Breast epithelium (tissue), 4 donors: ENCODE measurements at places on chromosomes 2 and 18. TPM values are rescaled to one million over a fixed set of nuclear protein-coding genes. Genes with fewer than 3 reads are reported as not detected.

Gene CACNB4
- total RNA-seq, result 17.7 TPM

Gene ASAP2
- 14.5 TPM for total RNA-seq

Gene PROM2
- total RNA-seq, result 48.8 TPM

Gene ARHGAP28
- total RNA-seq, result 7.3 TPM

Gene EVX2
- not detected for total RNA-seq

Gene CAPN14
- 0.33 TPM for total RNA-seq

Gene PAPOLG
- total RNA-seq, result 17.0 TPM

Gene DIPK1C
- total RNA-seq, result 0.16 TPM

Gene MARCHF4
- not detected for total RNA-seq

Gene C2orf15
- 4.8 TPM for total RNA-seq

GRCh38 chr2:231820786-231821303 is 34.6 kb downstream of the COPS7B start:
- no peak for DNase-seq

DNA sequence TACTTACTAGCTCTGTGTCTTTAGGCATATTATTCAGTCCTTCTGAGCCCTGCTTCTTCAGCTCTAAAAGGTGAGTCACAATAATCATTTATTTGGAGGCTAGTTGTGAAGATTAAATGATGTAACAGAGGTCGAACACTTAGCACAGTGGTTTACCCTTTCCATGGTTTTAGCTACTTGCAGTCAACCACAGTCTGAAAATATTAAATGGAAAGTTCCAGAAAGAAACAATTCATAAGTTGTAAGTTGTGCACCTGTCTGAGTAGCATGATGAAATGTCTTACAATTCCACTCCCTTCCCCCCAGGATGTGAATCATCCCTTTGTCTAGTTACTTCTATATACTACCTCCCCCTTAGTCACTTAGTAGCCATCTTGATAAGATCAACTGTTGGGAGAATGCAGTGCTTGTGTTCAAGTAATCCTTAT is 217.6 kb upstream of the THUMPD2 start:
- DNase-seq, result no peak

DNA sequence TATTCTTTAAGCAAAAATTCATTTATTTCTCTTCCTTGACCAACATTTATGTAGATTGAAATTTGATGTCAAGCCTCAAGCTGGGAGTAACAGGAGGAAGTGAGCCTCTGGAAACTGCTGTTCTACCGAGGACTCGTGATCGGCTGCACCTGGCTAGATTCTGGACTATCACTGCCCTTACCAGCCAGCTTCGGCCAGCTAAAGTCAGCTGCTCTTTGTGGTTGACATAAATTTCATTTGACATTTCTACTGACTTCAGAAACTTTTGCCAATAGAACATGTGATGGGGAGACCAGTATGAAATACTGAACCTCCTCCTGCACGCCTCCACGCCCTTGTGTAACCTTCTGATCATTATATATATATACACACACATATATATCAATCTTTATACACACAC is 74.2 kb upstream of the RGPD5 start:
- peak; percentile 12 for DNase-seq

DNA sequence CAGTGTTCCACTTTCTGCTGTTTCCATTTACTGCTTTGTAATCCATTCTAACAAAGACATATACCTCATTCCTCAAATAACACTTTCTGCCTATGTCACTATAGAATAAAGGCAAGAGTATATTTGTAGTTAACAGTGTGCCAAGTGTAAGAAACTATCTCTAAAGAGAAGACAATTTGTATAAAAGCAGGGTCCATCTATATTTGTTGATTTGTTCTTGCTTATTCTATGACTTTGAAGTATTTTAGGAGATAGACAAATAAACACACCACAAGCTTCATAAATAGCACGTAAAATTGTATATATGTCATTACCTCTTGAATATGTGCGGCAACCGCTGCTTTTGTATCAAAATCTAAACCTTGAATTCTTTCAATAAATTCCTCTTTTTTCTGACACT is 56.0 kb downstream of the CCDC88A start:
- DNase-seq, result no peak

DNA sequence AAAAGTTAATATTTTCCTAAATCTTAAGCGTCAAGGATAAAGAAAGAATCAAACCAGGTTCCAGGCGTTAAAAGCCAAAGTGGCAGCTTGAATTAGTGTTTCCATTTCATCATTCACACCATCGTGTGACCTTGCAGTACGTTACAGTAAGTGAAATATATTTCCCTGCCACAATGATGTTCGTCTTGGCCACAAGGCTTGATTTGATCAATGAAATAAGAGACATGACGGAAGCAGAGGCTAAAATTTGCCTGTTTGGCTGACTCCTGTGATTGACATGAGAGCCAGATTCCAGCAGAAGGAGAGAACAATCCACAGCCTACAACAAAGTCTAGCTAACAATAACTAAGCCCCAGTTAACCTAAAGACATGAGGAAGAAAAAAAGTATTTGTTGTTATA is 62.0 kb downstream of the ASXL2 start:
- DNase-seq, result no peak

- no peak for DNase-seq
Observed at GRCh38 chr2:169511818-169512217, 2.3 kb downstream of the KLHL41 start.

GRCh38 chr2:155839436-155839835 is 493.1 kb downstream of the NR4A2 start:
- DNase-seq, result no peak

GRCh38 chr2:209463226-209463625 is 39.4 kb downstream of the MAP2 start:
- no peak for DNase-seq

- DNase-seq, result no peak
Observed at GRCh38 chr2:46852598-46852997, 63.0 kb downstream of the MCFD2 start.

GRCh38 chr2:30235008-30235655 is 3.8 kb downstream of the LBH start:
- DNase-seq, result no peak

GRCh38 chr2:127181851-127182250 is 38.2 kb downstream of the CYP27C1 start:
- no peak for DNase-seq

- DNase-seq, result no peak
Observed at GRCh38 chr2:199434555-199434954, 23.2 kb downstream of the SATB2 start.

- DNase-seq, result no peak
Observed at GRCh38 chr2:71389384-71390072, 57.9 kb downstream of the ZNF638 start.

GRCh38 chr2:218292048-218293014 is at the start of gene TMBIM1:
Gene TMBIM1 (minus strand): TSS chr2:218292503. CDS start chr2:218282141, 10,362 bp downstream.
- DNase-seq, result peak; percentile 70

DNA sequence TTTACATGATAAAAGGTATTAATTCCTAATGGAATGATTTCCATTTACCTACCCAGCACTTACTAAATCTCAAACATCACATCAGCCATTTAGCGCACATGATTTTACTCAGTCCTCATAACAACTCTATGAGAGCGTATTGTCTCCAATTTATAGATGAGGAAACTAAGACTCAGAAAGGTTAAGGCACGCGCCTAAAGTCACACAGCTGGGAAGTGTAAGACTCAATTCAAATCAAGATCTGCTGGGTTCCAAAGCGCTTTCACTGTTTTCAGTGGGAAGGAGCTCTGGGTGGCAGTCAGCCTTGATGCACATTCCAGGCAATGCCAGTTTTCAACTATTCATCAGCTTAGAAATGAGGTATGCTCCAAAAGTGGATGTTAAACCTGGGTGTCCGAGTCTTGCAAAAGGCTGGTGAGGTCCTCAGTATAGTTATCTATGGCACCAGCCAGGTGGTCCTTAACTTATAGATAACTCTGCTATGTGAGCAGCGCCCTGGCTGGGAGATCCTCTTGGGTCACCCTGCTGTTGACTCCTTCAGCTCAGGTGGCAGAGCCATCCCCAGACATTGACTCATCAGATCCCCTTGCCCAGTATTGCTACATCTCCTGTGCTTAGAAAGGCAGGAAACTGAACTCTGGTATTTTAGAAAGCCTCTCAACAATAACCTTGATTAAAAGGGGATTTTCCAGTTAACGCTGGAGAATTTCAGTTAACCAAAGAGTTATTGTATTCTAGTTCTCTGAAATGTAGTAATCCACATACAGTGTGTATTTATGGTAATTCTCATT is 47.1 kb downstream of the SLC4A1AP start:
- DNase-seq, result no peak

DNA sequence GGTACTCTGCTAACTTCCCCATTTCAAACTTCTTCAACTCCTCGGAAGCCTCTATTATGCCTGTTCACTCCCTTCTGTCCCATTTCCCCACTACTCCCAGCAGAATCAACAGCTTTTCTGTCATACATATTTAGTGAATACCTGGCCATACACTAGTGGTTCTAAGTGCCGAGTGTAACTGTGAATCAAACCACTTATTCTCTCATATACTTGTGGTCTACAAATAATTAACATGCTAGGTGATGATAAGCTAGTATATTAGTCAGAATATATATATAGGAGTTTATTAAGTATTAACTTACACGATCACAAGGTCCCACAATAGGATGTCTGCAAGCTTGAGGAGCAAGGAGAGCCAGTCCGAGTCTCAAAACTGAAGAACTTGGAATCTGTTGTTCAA is 150.7 kb downstream of the CCDC102B start:
- no peak for DNase-seq

DNA sequence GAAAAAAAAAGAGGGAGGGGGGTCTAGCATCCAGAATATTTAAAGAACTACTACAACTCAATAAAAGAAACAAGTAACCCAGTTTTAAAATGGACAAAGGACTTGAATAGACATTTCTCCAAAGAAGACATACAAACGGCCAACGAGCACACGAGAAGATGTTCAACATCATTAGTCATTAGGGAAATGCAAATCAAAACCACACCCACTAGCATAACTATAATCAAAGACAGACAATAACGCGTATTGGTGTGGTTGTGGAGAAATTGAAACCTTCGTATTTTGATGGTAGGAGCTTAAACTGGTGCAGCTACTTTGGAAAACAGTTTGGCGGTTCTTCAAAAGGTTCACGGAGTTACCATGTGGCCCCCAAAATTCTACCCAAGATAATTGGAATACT is 64.3 kb upstream of the CAB39 start:
- DNase-seq, result no peak

GRCh38 chr18:46810481-46811000 is 53.7 kb upstream of the ST8SIA5 start:
- DNase-seq, result no peak

DNA sequence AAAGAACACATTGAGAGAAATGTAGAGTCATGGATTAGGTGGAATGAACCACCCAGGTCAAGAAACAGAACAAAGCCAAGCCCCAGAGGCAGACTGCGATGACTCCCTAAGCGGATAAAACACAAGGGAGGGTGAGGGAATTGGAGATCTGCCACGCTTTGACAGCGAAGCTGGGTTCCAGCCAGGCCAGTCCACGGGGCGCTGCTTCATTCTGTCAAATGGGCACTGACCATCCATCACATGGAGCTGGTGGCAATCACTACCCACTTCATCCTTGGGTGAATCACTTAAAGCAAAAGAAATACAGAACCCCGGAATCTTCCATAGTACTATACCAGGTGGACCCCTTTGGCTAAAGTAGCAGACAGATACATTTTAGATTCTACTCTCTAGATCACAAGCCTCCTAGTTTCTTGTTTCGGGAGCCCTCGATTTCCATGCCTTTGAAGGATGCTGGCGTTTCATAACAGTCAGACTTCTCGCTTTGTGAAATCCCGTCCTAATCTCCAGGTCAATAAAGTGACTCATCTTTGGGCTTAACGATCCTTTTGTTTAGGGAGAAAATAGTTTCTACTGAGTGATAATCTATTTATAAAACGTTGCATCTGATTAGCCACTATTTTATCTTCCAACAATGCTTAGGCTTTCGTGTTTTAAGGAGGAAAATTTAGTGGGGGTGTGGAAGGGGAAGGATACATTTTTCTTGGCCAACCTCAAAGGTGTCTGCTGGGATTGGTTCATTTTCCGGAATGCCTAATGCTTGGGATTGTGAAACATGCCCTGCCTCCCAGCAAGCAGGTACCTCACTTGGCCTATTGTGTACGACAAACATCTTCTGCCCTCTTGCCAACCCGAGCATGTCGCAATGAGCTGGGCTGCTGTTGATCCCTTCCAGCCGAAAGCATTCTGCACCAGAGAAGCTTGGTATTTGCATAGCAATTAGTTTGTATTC is 44.1 kb upstream of the HDAC4 start:
- no peak for DNase-seq

DNA sequence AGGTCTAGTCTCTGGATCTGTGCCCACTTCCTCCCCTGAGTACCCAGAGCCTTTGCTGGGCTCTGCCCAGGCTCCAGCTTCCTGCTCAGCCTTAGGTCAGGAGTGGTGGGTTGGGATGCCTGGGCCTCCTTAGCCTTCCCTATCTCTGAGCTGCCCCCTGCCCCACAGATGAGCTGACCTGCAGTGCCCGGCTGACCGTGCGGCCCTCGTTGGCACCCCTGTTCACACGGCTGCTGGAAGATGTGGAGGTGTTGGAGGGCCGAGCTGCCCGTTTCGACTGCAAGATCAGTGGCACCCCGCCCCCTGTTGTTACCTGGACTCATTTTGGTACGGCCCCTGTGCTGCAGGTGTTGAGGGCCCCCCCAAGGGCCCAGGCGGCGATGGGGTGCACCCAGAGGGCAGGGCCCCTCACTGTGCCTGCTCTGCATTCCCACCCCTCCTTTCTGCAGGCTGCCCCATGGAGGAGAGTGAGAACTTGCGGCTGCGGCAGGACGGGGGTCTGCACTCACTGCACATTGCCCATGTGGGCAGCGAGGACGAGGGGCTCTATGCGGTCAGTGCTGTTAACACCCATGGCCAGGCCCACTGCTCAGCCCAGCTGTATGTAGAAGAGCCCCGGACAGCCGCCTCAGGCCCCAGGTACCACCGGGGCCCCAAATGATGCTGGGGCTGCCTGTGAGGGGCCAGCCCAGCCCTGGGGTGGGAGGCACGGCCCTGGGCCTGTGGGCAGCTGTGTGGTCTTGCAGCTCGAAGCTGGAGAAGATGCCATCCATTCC is 30.1 kb upstream of the GMPPA start:
- no peak for DNase-seq

- DNase-seq, result no peak
Observed at GRCh38 chr2:239025096-239025801, 177.4 kb downstream of the TWIST2 start.

DNA sequence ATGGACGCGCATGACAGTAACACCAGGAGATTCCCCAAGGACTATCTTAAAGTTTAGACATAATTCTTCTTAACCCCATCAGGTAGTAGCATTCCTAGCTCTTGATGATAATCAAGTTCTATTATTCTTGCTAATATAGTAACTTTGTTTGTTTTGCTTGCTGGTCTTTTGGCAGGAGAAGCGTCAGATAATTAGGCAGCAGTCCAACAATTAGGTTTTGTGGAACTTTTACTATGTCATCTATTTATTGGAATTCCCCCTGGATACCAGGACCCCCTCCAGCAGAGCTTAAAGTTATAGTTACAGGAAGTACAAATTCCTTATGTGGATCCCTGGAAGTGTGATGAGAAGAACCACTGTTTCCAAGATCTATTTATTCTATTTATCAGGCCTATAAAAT is 1138.0 kb upstream of the FAM98A start:
- DNase-seq, result no peak

- no peak for DNase-seq
Observed at GRCh38 chr2:176079831-176080539, 3.8 kb downstream of the EVX2 start.
